SHP77 (cell line): ENCODE measurements at places on chromosomes 5 and 9.

DNA sequence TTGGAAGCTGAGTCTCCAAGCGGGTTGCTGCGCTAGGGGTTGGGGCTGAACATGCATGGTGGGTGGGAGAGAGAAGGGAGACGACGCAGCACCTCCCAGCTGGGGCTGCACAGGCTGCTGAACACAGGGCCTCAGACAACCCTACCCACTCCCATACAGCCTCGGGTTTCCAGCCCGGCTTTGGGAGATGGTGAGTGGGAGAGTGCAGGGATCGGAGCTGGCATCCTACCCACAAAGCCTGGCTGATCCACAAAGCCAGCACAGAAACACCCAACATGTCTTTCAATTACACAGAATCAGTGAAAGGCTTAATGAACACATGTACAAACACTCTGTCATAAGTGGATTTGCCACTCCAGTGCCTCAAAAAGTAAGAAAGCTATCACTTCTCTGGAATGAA lies 64.8 kb downstream of the NSG2 start:
- DNase-seq: no peak

- DNase-seq: no peak
These were observed 5.9 kb upstream of the FRRS1L start for GRCh38 chr9:109172935-109173334.

- DNase-seq: no peak
These were observed 153.2 kb downstream of the NTRK2 start for GRCh38 chr9:84822589-84823233.

GRCh38 chr9:126796758-126797157 lies 8.1 kb upstream of the ZBTB43 start:
- no peak for DNase-seq

GRCh38 chr9:92507496-92507895 lies 25.2 kb upstream of the ASPN start:
- DNase-seq: no peak

DNA sequence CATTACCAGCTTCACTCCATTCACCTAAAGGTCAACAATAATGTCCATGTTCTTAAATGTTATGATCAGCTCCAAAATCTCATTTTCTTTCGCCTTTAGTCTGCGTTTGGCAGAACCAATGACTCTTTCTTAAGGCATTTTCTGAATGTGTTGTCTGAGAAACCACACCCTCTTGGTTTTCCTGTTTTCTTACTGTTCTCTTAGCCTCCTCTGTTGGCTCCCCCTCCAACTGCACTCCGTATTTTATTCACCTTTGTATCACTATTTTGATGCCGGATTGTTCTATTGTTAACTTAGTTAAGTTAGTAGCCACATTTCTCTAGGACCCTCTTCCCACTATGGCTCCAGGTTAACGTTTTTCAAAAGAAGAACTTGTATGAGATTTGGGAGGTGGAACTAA lies 185.6 kb downstream of the DMAC1 start:
- DNase-seq: no peak

DNA sequence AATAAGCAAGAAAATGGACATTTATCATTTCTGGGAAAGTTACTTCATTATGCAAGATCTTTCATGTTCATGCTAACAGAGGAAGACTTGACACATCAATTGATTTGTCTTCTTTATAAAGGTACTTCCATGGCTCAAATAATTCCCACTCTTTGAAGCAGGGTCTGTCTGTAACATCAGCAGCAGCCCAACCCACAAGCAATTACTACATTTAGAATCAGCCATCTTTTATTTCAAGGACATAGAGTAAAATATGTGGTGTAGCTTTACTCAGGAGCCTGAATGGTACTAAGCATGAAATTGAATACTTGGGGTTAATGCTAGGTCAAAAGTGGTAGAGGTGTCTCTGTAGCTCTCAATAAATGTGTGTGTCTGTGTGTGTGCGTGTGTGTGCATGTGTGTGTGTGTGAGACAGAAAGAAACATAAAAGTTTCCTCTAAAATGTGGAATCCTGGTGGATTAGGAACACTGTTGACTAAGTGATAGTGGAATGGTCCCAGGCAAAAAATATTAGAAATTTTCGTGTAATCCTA lies 581.1 kb downstream of the CAAP1 start:
- no peak for DNase-seq

- DNase-seq: no peak
These were observed 6.4 kb downstream of the HOMER1 start for GRCh38 chr5:79507251-79508205.

- no peak for DNase-seq
These were observed 6.7 kb downstream of the TXN start for GRCh38 chr9:110249603-110250002.

DNA sequence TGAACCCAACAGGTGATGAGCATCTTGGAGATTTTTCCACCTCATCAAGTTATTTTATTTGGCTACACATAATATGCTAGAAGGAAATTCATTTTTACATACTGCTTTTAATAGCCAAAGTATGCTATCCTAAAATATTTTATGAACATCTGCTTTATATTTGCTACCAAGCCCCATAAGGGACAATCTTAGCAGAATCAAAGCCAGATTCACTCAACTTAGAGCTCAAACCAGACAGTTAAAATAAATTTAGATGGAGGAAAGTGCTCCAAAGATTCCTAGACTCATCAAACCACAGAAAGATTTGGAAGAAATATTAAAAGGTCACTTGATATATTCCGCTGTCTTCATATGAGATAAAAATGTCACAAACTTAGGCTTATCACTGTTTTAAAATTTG lies 637.1 kb upstream of the CCNG1 start:
- no peak for DNase-seq

GRCh38 chr9:19807182-19807892 lies 18.5 kb upstream of the SLC24A2 start:
- DNase-seq: no peak

GRCh38 chr5:139648205-139649081 lies at the start of gene CXXC5:
CXXC5 (plus strand) TSS chr5:139648349; CDS start chr5:139680524, 32,175 bp downstream.
- DNase-seq: peak; percentile 90

DNA sequence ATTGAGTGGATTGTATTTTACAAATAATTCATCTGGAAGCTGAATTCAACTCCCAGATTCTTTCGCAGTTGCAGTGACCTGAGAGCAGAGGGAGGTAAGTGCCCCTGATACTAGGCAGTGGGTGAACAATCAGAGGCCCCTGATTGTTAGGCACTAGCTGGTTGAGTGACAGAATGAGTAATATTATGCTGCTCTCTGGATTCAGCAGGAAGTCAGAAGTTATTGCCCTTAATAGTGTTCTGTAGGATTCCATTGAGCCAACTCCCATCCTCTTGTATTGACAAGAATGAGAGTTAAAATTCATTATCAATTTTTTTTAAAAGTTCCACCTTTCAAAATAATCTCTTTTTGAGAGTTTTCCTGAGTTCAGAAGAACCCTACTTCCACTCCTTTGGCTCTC lies 301.2 kb downstream of the DTWD2 start:
- no peak for DNase-seq

DNA sequence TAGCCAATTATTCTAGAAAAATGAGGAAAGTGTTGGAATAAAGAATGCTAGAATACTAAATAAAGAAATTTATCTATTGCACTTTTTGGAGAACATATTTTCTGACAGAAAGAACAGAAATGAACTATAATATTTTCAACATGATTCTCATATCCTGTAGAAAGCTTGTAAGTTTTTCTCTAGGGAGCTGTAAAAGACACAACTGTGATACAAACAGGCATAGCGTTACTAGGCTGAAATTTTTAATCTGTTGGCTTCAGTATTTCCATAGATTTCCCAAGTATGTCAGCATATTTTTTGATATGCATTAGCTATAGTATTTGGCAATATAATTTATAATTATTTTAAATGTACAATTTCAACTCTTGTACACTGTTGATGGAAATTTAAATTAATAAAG lies 31.3 kb downstream of the ANXA1 start:
- no peak for DNase-seq

DNA sequence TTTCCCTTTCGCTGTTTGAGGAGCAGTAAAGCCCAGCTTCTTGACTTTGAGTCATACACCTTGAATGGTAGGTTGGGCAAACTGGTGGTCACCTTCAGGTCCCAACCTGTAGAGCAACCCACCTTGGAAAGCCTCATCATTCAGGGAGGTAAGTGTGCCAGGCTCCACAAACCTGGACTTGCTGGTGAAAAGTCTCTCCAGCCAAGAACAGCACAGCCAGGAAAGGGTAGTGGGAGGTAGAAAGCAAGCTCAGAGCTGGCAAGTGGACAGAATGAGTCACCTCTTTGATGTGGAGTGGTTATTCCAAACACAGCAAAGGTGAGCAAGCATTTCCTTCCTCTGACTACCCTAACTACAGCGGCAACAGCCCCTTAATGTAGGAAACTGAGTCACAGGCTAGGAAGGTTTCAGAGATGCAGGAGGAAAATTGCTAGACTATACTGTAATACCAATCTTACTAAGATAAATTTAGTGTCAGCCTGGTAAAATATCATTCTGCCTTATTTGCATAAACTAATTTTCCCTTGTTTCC lies 117.5 kb upstream of the MTAP start:
- peak; percentile 30 for DNase-seq

GRCh38 chr5:160064417-160064810 lies 54.8 kb downstream of the PWWP2A start:
- DNase-seq: no peak

GRCh38 chr9:134060546-134060945 lies 7.3 kb downstream of the BRD3 start:
- no peak for DNase-seq

- no peak for DNase-seq
These were observed 141.7 kb upstream of the ADRA1B start for GRCh38 chr5:159774476-159775031.

- no peak for DNase-seq
These were observed 718 bp downstream of the OR5C1 start for GRCh38 chr9:122789256-122790046.

- DNase-seq: no peak
These were observed 703.9 kb downstream of the EFNA5 start for GRCh38 chr5:106966686-106967315.

- no peak for DNase-seq
These were observed 509.9 kb downstream of the ZNF608 start for GRCh38 chr5:124236361-124237205.

DNA sequence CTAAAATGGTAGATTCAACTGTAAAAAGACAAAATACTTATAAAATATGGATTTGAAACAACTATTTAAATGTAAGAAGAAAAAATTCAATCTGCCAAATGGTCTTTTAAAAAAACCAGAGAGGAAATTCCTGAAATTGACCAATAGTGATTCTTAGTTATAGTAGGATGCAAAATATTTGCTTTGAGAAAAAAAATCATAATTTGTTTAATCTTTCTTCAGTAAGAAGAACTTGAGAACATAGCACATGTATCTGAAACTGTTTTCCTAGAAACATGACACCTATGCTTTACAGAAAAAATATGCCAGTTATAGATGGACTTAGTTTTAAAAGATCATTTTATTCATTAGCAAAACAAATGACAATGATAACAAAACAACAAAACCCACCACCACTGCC lies 186.9 kb upstream of the CD180 start:
- no peak for DNase-seq

DNA sequence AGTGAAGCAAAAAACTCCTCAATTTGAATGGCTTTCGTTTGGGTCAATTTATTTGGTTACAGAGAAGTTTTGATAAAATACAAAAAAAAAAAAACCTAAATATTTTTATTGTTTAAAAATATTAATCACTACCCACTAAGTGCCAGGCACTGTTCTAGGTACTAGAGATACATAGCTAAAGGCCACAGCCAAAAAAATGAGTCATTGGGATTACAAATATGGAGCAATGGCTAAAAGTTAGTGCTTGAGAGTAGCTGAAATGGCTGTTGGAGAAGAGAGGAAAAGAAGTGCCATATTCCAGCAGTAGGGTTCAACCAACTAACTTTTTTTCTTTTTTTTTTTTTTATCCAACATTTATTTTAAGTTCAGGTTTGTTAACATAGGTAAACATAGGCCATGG lies 130.1 kb upstream of the PTGER4 start:
- DNase-seq: no peak

DNA sequence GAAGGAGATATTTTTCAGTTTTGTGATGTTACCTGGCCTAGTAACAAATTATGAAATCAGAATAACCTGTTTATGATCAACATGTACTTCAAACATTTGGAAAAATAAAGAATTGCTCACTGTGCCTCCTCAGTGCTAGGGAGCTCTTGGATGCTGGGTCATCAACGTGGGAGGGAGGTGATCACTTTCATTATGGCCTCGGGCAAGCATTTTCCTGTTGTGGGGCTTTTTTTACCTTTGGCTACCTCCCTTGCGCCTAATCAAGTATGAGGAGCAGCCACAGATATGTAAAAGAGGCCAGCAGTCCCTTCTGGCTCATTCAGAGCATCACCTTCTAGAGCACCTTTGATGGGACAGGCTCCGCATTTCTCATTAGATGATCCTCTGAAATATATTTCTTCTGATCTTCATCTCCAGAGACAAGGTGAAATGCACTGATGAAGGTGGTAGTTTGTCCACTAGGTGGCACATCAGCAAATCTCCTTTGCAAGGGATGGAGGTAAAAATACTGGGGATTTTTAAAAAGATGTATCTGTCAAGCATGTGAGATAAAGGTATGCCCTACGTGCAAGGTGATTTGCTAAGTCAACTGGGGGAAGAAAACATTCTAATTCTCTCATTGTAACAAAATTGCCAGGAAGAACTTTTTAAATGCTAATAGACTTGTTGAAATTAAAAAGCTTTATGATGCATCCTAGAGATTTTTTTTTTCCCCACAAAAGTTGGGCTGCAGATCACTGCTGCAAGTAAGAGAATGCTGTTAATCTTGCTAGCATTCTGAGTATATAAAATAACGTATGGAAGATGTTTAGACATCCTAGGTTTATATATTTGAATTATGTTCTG lies 218.2 kb downstream of the MAST4 start:
- DNase-seq: peak; percentile 36

GRCh38 chr5:25579111-25579510 lies 934.3 kb upstream of the CDH10 start:
- DNase-seq: no peak

DNA sequence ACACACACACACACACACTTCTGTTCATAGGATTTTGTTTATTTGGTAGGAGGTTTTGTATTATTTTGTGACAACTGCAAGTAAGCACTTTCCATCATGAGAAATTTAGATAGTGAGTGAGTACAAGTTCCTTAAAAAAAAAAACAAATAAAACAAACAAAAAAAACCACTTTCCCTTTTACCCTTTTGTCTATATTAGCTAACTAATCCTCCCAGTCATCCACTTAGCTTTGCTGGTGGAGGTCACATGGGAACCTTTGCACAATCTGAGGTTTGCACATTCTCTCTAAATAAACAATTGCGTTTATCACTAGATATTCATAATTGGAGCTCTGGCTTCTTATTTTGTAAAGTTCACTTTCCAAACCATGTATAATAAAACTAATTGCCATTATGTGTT lies 6.8 kb downstream of the ITGA1 start:
- DNase-seq: no peak

DNA sequence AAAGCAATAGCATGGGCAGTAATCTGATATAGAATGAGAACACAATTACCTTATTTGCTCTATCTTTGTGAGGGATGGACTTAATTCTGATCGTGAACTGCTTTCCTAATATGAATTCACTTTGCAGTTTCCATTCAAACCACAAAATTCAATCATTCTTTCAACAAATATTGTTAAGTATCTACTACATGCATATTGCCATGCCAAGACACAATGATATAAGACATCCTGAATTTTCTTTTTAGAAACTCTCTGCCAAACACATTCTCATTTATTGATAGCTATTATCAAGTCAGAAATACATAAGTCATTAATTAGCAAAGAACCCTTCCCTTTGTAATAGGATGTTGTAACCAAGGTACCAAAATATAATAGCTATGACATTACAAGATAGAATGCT lies 121.6 kb upstream of the TARS1 start:
- no peak for DNase-seq
